ENCODE measurements at places on chromosomes 2 and 18.

DNA sequence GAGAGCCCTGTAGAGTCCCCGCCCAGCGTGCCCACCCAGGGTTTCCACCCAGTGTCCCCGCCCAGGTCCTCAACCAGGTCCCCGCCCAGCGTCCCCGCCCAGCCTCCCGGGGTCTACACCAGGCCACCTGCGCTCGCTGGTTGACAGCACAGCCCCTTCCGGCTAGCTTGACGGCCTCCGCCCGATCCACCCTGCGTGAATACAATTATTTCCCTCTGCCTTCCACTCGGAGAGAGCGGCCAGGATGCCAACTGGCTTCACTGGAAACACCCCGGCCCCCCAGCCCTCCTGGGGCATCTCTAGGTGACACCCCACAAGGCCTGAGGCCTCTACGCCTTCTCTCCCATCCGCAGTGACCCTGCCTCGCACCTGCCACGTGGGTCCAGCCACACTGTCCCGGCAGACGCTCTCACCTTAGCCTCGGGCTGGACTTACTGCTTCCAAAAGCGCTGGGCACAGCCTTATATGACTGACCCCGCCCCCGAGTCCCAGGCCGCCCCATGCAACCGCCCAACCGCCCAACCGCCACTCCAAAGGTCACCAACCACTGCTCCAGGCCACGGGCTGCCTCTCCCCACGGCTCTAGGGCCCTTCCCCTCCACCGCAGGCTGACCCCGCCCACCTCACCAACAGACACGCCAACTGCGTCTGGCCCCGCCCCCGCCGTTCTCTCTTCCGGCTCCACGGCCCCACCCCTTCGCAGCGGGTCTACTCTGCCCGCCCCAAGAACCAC is 188.1 kb downstream of the LAMA1 start:
- no peak for DNase-seq

- no peak for DNase-seq
Measured at GRCh38 chr2:10768063-10768507, 44.5 kb downstream of the PDIA6 start.

GRCh38 chr2:239253264-239253663 is 147.6 kb downstream of the HDAC4 start:
- no peak for DNase-seq

DNA sequence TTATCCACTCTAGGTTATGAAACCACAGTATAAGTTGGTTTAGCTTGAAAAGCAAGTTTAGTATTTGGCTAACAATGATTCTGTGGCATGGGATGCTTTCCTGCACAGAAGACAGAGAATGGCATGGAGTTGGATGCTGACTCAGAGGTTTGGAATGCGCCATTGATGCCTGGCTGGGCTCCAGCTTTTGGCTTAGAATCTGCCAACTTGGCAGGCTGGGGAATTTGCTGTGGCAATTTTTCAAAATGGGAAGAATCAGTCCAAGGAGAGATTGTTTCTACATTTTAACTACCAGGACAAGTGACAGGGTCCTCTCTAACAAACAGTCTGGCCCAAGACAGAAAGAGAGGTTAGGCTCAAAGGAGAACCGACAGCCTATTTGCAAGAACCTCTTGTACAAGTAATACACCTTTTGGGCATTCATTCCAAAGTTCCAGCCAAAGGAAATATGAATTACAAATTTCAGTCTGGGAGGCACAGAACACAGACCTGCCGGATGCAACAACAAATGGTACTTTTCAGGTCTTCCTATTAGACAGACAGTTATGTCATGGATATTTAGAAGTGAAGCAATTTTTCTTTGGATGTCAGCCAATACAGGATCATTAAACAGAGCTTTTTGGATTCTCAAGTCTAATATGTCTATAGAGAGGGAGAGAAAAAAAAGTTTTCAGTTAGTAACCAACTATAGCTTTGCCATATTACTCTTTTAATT is 1027.7 kb downstream of the TMEM182 start:
- peak; percentile 85 for DNase-seq

DNA sequence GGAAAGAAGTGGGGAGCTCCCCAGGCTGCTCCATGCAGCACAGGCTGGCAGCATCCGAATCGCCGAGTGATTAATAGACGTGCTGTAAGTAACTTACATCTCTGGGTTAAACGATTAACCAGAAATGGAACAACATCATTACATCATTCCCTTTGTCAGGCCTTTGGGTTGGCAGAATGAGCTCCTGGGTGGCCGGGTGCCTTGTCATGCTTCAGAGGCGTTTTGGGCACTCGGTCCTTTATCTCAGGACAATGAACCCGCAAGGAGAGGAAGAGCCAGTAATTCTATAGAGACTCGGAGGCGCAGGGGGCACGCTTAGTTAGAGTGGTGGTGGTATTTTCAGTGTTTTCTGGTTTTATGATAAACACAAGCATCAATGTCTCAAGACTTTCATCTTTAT is 146.9 kb upstream of the TPO start:
- DNase-seq: no peak

DNA sequence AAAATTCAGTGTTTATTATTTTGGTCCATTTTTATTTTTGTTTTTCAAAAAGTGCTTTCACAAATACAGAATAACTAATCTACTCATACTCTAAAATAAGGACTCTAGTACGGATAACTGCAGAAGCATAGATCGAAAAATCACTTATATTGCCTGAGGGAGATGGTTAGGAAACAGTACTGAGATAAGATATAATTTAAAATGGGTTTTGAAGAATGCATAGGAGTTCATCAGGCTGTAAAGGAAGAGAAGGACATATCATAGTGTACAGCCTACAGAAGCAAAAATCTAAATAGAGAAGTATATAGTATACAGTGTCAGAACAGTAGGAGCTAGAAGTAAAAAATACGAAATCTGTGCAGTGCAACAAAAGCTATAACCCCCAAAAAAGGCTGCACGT is 247.4 kb downstream of the SOX11 start:
- no peak for DNase-seq

DNA sequence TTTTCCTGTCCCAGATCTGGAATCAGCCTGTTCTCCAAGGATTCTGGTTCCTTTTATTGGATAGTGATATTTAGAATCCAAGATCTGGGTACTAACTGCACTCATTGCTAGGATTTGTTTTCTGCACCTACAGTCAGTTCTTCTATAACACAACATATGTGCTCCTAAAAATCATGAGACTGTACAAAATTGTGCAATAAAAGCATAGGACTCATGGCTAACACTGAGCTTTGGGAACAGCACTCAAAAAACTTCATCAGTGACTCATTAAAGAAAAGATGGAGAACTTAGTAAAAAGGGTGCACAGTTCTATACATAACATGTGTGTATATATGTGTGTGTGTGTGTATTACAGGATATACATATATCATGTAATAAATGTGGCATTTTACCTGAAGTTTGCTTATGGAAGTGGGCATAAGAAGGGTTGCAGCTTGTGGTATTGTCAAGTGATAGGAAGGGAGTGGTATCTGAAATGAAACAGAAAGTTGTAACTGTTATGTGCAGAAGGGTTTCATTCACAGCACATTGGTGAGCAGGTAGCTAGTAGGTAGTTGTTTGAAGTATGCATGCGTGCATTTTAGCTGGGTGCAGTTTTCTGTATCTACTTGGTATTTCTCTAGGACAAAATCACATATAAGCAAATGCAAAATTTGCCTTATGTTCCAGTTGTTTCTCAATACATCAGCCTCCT is 5.9 kb upstream of the SCYGR2 start:
- DNase-seq: no peak

DNA sequence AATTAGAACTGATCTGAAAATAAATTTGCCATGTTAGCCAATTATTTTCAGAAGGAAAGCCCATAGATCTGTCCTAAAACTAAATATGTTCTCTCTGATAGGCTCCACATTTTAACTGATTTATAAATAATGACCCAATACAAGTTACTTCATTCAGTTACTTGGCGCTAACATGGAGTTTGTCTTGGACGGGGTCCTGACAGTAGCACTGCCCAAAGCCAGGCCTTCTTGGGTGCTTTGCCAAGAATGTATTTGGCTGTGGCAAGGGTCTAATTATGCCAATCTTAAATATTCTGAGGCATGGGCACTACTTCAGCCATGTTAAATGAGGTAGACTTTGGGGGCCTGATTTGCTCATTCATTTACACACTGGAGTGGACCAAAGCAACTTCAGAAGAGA is 135.0 kb upstream of the PKDCC start:
- DNase-seq: no peak

DNA sequence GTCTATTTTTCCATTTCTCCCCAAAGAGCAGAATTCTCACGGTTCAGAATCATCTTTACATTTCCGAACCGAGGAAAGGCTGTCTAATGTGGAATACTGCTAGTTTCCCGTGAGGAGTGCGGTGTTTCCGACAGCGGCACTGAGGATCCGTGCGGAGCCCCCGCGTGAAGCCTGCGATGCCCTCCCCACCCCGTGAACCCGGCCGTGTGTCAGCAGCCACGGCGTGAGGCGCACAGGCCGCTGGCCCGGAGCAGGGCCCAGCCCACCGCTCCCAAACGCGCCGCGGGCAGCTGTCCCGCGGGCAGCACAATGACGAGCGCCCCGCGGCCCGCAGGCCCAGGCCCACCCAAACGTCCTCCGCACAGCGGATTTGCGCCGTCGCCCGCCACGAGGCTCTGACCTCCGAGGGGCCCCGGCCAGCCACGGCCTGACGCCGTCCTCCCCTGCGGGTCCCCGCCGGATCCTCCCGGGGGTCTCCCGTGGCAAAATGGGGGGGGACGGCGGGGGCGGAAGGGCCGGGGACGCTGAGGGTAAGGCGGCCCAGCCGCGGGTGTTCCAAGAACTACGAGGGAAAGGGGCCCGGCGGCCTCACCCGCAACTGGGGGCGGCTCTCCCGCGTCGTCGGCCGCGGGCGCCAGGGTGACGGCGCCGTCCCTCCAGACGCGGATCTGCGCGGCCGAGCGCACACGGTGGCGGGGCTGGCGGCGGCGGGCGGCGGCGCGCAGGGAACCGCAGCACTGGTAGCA is 796 bp downstream of the SPIRE1 start:
- DNase-seq: peak; percentile 83
